Suppressor macrophage treated with lipopolysaccharide for 1 hour (primary cell): ENCODE measurements at places on chromosomes 4 and X.

DNA sequence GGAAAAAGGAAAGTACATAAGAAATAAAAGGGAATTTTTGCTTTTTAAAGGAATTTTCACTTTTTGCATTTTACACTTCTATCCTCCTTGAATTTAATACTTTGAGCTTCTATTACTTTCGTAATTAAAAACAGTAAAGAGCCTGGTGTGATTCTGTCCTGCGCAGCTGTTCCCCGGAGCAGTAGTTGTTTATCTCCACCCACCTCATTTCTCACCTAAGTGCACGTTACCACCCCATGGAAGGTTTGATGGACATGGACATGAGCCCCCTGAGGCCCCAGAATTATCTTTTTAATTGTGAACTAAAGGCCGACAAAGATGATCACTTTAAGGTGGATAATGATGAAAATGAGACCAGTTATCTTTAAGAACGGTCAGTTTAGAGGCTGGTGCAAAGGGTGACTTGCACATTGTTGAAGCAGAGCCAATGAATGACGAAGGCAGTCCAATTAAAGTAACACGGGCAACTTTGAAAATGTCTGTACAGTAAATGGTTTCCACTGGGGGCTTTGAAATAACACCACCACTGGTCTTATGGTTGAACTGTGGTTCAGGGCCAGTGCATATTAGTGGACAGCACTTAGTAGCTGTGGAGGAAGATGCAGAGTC lies 52.1 kb upstream of the TEX13D start:
- DNase-seq = no peak

- DNase-seq = no peak
Measured at GRCh38 chr4:168522356-168522755, 25.5 kb downstream of the PALLD start.

DNA sequence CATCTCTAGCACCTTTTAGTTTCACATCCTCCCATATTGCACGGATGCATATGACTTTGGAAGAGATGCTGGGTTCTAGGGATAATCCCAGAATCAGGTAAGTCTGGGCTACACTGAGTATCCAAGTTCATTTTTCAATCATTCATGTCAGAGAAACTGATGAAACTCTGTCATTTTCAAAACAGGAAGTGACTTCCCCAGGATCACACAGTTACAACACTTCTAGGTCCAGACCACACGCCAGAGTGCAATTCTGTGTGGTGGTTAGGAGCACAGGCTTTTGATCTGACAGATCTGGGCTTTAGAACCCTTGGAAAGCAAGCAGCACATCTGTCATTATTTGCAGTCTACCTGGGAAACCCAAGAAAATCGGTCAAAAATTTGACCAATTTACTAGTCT lies 52.1 kb upstream of the CDKN2AIP start:
- peak; percentile 73 for DNase-seq

- DNase-seq = no peak
Measured at GRCh38 chr4:24655971-24656370, 71.6 kb upstream of the DHX15 start.

DNA sequence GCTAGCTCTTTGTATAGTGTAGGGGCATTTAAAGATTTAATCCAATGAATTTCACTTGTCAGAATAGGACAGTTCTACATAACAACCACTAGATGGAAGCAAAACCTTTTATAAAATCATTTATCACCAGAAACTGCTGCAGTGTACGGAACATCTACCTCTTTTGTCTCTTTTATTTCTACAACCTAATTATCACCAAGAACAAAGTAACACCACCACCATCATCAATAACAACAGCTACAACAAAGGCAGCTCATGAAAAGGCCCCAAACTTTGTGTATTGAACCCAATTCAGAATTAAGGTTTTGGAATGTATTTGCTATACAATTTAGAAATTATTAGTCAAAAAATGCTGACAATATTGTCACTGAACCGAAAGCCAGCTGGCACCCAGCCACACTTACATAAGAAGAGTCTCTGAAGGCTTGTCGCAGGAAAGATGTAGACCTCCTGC lies 260.9 kb upstream of the RPS6KA3 start:
- peak; percentile 64 for DNase-seq

DNA sequence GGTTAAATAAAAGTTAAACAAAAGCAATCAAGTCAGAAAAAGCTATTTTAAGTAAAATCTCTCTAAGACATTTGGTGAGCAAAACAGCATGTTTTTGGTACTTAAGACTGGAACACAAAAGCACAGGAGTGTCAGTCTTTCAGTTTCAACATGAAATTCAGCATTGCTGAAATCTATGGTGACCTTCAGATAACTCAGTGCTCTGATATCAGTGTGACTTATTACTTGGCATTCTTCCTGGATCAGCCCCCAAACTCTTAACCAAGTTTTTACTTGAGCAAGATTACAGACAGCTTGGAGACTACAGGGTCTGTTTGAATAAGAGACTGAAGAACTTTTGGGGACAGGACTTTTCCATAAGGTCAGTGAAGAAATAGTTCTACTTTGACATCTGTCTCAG lies 437.2 kb downstream of the RAPGEF2 start:
- no peak for DNase-seq

DNA sequence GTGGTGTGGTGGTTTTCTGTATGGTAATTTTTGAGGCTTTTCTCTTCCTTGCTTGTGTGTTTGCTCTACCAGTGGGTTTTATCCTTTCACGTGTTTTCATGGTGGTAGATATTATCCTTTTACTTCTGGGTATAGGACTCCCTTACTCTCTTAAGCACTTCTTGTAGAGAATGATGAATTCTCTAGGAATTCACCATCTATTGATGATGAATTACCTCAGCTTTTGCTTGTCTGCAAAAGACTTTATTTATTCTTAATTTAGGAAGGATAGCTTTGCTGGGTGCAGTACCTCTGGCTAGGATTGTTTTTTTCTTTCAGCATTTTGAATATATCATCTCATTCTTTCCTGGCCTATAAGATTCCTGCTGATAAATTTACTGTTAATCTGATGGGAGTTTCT lies 415.3 kb downstream of the PDGFC start:
- DNase-seq = no peak

- DNase-seq = peak; percentile 12
Measured at GRCh38 chrX:68808686-68809357, 20.0 kb upstream of the EFNB1 start.

GRCh38 chr4:8247047-8247930 lies 22.3 kb upstream of the HTRA3 start:
- no peak for DNase-seq

- peak; percentile 59 for DNase-seq
Measured at GRCh38 chr4:182916483-182917181, 554 bp downstream of the DCTD start.

- no peak for DNase-seq
Measured at GRCh38 chrX:120560405-120560841, 339 bp downstream of the CUL4B start.

DNA sequence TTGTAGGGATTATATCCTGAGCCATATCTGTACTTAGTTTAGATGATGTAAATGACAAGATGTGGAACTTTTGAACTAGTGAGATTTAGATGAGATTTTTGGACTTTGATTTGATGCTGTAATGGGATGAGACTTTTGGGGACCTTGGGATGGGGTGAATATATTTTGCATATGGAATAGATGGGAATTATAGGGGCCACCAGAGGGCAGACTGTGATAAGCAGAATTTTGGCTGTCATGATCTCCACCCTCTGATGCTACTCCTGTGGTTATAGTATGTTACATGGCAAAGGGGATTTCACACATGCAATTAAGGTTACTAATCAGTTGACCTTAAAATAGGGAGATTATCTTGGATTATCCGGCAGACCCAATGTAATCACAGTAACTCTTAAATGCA lies 214.0 kb upstream of the NHS start:
- DNase-seq = no peak

- DNase-seq = peak; percentile 69
Measured at GRCh38 chr4:88964450-88964849, 92.5 kb downstream of the FAM13A start.

DNA sequence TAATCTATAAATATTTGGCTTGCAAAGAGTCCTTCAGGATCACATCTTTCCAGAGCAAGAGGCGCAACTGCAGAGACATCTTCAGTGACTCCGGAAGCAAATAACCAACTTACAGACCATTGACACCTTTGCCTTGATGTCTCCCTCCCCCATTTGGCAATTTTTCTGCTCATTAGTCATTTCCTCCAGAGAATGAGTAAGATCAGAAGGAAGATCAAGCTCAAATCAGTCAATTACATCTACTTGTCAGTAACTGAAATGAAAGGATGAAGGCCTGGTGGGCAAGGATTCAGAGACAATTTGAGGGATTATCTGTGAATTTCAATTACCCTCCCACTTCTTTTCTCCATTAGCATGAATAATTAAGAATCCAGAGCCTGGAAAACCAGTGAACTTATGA lies 665.6 kb upstream of the CPEB2 start:
- no peak for DNase-seq

DNA sequence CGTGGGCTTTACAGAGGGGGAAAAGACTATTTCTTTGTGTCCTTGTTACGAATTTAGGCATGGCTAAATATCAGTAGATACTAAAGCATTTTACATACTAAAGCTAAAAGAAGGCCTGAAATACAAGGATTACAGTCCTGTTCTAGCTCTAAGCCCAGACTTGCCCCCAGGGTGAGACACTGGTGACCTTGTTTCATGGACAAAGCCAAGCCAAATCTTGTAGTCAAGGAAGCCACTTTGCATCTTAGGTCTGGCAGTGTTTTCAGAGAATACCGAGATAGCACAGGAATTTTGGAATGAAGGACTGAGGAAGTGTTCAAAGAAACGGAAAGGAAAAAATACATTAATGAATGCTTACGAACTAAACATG lies 733 bp upstream of the G3BP2 start:
- peak; percentile 18 for DNase-seq

GRCh38 chrX:107712231-107713202 lies 63.1 kb downstream of the TSC22D3 start:
- DNase-seq = peak; percentile 76

DNA sequence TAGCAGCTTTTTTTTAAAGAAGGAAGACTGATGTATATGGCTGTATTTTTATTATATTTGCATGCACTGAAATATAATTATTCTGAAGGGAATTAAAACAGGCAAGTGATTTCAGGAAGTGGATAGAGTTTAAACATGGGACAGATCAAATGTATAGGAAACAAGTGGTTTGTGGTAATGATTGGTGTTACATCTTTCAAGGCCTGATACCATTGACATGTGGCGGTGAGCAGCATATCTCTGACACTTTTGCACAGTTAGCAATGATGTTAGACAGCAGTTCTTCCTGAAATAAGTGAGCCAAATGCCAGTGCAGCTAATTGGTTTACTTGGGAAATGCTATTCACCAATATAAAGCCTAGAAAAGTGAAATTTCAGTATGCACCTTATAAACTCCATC lies 272.1 kb downstream of the RPA4 start:
- no peak for DNase-seq

- DNase-seq = no peak
Measured at GRCh38 chrX:74049126-74049525, 254.9 kb upstream of the ZCCHC13 start.

DNA sequence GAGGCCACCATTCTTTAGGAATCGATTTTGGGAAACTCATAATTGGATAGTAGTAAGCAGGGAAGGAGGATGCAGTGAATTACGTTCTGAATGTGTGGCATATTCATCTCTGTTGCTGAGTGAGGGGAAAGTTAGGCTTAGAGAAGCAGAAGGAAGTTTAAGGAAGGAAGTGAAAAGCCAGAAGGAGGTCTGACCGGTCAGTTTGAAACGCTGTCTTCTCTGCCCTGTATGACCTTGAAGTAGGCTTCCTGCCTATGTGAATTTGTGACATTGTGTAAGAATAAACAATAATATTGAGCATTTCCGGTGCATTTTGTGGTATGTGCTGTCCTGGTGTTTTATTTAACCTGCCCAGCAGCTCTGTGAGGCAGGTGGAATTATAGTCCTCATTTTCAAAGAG lies 67.3 kb downstream of the PDLIM5 start:
- peak; percentile 46 for DNase-seq

- no peak for DNase-seq
Measured at GRCh38 chr4:186368281-186368680, 102.3 kb downstream of the F11 start.

DNA sequence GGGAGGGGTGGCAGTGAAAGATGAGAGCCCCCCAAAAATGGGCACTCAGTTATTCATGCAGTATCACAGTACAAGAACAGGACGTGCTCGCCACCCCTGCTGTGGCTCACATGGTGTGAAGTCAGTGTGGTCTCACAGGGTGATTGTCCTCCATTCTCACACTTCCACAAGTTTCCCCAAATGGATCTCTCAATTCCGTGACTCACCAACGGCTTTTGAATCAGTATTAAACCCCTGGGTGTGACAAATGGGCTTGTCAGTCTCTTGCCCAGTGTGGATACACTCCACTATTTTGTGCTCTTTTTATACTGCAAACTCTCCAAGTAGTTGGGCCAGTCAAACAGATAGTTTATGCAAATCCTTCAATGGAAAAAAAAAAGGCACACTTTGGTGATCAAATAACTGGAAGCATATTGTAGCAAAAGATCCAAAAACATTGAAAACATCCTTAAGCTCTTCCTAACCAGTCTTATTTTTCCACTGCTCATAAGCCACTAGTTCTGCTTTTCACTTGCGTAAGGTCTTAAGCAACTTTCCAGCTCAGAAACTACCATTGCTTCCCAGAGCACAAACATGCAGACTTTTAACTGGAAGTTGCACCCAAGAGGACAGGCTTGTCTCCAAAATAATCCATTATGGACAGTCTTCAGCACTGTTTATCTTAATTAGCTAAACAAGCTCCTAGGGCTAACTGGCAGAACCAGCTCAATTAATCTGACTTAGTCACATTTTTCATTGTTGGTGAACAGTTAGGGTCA lies 365.7 kb downstream of the PPP3CA start:
- DNase-seq = peak; percentile 84

- DNase-seq = peak; percentile 39
Measured at GRCh38 chr4:108030332-108030731, 40.6 kb downstream of the HADH start.

- DNase-seq = no peak
Measured at GRCh38 chr4:82981138-82981537, 29.5 kb downstream of the LIN54 start.

- DNase-seq = peak; percentile 61
Measured at GRCh38 chr4:37793562-37793961, 32.9 kb upstream of the PGM2 start.

DNA sequence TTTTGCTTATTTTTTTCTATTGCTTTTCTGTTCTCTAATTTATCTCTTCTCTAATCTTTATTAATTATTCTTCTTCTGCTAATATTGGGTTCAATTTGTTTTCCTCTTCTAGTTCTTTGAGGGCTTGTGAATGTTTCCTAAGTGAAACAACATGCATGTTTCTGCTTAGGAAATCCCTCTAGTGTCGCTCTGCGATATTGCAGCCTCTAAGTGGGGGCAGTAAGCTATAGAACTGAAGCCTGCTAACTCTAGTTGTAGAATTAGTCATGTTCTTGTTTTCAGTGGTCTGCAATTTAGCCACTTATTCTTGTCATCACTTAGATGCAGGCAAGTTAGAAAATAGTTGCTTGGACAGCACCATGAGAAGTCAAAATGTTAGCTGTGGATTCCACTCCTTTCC lies 222.6 kb downstream of the SPIN4 start:
- no peak for DNase-seq

GRCh38 chr4:145047151-145047550 lies 50.8 kb downstream of the ANAPC10 start:
- no peak for DNase-seq

GRCh38 chr4:182805321-182805720 lies 111.9 kb downstream of the DCTD start:
- no peak for DNase-seq
